Fibroblast of mammary gland (primary cell): ENCODE measurements at places on chromosomes 4 and X.
A peak's percentile ranks its signal among the peaks of the same experiment; 100 is the strongest.

- no peak for DNase-seq
These were observed 5.1 kb downstream of the UBE2A start for GRCh38 chrX:119579414-119579813.

DNA sequence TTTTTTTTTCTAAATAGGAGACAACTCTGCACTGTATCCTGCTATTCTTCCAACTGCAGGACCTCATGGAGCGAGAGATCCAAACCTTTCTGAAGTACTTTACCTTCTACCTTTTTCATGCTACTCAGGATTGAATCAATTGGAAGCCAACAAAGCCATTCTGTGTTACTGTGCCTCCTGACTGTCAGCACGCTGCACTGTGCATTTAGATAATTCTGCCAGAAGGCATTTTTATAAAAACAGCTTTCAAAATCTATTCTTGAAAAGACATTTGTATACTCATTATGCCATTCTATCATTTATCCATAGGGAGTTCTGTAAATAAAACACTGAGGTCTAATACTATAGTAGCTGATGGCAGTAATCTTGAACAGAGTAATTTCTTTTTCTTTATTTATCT lies 142.8 kb downstream of the SLIT2 start:
- DNase-seq, result no peak

DNA sequence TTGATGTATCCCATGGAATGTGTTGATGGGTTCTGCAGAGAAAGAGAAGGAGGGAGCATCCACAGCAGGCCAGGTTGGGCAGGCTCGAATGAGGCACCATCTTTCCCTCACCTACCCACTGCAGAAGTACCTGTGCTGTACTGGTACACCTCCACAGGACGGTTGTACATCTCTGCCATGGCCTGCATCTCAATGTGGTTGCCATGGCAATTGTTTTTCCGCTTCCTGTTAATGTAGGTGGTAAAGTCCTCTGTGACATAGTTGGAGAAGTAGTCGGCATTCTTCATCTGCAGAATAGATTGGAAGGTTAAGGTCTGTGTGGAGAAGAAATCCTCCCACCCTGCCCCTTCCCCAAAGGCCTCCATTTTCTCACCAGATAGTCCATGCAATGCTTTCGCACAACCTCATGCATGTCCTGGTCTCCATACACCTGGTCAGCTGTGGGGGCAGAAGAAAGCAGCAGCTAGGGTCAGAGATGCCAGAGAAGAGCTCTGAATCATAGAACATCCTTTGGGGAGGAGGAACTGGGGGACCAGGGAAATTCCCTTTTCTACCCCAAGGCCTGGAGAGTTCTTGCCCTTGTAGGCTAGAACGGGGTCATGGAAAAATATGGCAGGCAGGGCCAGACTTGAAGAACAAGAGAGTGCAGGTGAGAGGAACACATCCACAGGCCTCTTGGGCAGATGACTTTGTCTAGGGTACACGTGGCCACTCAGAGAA lies 15.9 kb upstream of the PIM2 start:
- no peak for DNase-seq

DNA sequence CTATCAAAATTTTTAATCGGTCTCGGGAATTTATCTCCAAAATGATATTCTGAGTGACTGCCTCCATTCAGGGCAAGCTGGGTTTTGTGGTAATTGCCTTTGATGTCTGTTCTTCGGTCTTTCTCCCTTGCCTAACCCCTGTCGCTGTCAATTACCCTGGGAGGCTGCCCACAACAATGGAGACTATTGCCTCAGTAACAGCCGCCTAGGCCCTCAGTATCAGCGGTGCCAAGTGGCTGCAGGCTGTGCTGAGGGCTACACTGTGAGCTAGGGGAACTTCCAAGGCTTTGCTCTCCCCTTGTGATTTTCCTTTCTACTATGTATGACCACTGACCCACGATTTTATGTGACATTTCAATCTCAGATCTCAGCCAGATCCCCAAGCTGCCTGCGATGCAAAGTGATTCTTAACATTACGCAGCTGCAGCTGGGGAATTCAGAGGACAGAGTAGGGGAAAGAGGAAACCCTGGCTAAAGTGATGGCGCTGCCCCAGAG lies 36.3 kb upstream of the REST start:
- DNase-seq, result peak; percentile 8

- peak; percentile 6 for DNase-seq
These were observed 235.4 kb downstream of the RAB28 start for GRCh38 chr4:13248621-13249298.

DNA sequence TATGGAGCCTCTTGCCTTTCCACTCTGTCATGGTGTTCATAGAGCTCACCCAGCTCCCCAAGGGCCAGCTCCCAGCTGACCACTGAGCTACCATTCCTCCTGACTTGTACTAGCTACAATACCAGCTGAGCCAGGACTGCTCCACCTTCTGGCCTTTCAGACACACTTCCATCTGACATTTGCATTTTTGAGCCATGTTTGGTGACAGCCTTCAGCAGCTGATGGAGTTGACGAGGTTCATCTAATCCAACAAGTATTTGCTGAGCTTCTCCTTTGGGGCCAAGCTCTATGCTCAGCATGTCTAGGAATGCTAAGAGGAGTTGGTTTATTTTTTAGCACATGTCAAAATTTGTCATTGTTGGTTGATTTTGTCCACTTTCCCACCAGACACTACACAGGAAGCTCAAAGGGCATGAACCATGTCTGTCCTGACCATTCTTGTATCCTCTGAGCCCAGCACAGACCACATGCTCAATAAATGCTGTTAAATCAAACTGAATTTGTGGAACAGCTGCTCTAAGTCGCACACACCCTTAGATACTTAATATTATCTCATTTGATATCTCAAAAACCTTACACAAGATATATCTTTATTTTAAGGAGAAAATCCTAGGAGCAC lies 142.6 kb upstream of the PPARGC1A start:
- peak; percentile 25 for DNase-seq

DNA sequence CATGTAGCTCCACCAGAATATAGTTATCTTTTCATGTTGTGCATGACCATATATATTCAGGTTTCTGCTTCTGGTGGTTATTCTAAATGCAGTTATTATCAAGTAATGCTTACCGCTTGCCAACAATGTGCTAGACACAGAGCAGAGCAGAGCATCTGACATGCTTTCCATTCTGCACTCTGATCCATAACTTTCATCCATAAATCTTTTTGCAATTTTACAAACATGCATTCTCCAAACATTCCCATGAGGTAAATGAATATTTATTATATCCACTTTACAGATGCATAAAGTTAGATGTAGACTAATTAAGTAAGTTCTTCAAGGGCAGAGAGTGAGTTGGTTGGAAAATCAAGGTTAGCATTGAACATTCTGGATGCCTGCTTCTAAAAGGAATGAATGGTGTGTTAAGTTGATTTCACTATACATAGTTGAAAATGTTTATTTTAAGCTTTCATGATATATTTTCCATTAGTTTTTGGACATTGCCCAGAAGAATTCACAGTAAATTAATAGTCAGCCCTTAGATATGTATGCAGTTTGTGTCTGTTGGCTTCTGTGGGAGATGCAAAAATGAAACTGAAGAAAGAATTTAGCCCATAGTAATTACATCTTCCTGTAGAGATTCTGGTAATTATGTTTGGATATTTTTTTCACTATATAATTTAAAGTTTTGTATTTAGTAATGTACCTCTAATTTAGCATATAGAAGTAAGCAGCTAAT lies 867.8 kb downstream of the CCSER1 start:
- DNase-seq, result no peak

GRCh38 chr4:89489338-89489771 lies 181.8 kb upstream of the GPRIN3 start:
- DNase-seq, result no peak

DNA sequence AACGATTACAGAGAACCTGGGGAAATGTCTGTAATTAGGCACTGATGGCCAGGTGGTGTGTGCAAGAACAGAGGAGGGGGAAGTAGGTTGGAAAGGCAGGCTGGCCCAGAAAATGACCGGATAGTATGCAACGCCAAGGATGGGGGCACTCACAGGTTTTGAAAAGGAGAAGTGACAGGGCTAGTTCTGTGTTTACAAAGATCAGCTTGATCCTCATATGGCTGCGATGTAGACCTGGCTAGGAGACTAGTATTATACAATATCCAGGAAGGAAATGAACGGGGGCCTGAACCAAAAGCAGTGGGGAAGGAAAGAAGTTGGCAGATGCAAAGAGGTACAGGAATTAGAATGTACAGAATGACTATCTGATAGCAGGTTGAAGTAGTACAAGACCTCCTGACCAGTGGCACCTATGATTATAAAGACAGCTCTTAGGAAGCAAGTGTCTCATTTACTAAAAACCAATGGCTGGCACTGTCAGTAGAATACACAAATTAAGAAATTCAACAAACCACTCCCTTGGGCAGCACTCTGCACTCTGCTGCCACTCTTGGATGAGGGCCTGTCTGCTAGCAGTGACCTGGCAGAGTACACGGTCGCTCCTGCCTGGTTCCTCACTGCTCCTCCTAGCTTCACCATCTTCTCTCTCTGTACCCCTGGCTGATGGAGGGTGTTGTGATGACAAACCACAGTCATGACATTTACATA lies 14.1 kb downstream of the MFAP3L start:
- no peak for DNase-seq

DNA sequence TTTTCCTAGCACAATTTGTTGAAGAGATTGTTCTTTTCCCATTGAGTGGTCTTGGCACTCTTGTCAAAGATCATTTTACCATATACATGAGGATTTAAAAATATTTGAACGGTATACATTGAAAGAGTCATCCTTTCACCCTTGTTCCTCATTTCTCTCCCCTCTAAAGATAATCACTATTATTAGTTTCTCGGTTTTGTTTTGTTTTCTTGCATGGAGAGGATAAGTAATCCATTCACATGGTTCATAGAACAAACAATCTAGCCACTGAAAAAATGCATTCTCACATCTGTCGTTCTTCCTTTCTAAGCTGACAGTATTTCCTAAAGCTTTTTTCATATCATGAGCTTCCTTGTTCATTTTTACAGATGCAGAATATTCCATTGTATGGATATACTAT lies 39.2 kb upstream of the MSMO1 start:
- no peak for DNase-seq

GRCh38 chr4:37446016-37446415 lies 201.5 kb downstream of the NWD2 start:
- no peak for DNase-seq

DNA sequence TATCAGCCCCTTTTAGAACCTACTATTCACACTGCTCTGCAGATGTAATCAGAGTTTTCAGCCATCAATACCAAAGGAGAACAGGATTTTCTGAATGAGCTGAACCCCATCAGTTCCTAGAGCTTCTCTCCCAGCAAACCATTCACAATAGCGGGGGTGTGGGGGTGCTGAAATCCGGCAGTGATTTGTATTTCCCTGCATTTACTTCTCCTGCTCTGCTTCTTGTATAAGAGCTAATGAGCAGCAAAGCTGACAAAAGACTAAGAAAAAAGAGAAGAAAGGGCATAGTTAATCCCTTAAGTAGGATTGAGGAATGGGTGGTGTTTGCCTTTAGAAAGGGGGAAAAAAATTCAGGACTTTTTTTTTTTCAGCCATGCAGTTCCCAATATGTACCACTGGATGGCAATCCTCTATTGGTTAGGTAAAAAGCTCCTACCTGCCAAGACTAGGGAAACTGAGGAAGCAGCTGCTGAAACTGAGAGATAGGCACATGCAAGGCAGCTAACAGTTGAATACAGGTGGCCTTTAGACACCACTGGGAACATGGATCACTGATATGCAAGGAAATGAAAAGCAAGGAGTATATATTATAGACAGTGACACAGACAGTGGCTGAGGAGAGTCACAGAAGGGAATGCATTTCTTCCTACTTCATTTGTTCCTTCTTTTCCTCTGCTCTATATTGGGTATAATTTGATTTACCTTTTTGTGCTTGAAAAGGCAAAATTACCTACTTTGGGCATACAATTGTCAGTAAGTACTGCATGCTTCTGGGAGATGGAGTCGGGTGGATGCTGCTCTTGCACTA lies 217.9 kb downstream of the HS6ST2 start:
- DNase-seq, result peak; percentile 0

DNA sequence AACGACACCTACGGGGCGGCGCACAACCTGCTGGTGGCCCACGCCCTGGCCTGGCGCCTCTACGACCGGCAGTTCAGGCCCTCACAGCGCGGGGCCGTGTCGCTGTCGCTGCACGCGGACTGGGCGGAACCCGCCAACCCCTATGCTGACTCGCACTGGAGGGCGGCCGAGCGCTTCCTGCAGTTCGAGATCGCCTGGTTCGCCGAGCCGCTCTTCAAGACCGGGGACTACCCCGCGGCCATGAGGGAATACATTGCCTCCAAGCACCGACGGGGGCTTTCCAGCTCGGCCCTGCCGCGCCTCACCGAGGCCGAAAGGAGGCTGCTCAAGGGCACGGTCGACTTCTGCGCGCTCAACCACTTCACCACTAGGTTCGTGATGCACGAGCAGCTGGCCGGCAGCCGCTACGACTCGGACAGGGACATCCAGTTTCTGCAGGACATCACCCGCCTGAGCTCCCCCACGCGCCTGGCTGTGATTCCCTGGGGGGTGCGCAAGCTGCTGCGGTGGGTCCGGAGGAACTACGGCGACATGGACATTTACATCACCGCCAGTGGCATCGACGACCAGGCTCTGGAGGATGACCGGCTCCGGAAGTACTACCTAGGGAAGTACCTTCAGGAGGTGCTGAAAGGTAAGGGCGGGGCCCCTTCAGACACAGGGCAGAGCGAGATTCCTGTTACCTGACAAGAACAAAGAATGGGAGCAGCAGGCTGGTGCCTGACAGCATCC lies 11.7 kb downstream of the RPL9 start:
- DNase-seq, result peak; percentile 63

- DNase-seq, result peak; percentile 18
These were observed 176.2 kb downstream of the MID1 start for GRCh38 chrX:10444204-10444603.

DNA sequence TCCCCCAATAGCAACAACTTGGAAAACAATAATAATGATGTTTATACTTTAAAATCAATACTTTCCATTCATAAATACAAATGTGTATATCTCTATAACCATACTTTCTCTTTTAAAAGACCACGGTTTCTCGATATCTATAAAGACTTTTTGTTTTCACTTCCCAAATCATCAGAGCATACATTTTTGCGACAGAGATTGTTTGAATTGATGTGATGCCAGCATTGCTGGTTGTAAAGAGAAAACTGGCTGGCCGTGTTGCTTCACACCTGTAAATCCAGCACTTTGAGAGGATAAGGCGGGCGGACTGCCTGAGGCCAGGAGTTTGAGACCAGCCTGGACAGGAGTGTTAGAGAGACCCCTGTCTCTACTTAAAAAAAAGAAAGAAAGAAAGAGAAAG lies 77.6 kb upstream of the ZNF518B start:
- no peak for DNase-seq

GRCh38 chrX:155968791-155969190 lies 28.7 kb upstream of the IL9R start:
- no peak for DNase-seq

- no peak for DNase-seq
These were observed 21.1 kb upstream of the CD38 start for GRCh38 chr4:15757054-15757453.

DNA sequence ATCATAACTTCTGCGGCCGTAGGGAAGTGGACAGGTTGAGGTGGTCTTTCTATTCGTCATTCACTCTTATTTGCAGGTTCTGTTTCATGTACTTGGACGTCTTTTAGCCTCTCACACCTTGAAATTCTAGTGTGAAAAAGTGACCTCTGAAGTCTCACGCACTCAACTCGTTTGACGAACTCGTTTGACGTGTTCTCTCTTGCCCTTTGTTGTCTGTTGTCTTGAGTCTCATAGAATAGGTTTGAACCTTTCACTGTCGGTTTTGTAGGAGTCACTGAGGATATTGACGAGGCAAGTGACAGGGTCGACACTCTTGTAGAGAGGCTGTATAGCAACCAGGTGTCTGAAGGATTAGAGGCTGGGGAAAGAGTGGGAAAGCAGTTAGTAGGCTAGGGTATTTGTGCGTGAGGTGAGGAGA lies 1.1 kb upstream of the PGRMC2 start:
- DNase-seq, result peak; percentile 62
